ENCODE measurements at places on chromosomes 4 and X.

GRCh38 chrX:56564921-56565840, 1.8 kb downstream of the UBQLN2 start:
- no peak for DNase-seq

- peak; percentile 55 for DNase-seq
These were observed 325.5 kb downstream of the BCOR start for GRCh38 chrX:39772057-39772832.

DNA sequence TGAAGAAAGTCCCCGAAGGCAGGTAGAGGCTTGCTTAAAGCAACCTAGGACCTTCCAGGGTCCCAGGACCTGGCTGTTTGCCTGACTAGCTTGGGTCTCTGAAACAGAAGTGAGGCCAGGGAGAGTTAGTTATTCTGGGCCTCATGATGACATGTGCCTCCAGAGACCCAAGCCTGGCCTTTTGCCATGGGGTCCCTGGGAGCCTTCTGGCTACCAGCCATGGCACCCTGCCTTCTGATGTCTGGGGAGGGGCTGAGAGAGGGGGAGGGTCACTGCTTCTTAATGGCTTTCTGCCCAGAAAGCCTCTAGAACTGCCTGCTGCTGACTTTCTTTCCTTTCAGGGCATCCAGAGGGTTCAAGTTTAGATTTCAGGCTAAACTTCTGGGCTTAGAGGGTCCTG, 1.0 kb upstream of the STARD8 start:
- no peak for DNase-seq

DNA sequence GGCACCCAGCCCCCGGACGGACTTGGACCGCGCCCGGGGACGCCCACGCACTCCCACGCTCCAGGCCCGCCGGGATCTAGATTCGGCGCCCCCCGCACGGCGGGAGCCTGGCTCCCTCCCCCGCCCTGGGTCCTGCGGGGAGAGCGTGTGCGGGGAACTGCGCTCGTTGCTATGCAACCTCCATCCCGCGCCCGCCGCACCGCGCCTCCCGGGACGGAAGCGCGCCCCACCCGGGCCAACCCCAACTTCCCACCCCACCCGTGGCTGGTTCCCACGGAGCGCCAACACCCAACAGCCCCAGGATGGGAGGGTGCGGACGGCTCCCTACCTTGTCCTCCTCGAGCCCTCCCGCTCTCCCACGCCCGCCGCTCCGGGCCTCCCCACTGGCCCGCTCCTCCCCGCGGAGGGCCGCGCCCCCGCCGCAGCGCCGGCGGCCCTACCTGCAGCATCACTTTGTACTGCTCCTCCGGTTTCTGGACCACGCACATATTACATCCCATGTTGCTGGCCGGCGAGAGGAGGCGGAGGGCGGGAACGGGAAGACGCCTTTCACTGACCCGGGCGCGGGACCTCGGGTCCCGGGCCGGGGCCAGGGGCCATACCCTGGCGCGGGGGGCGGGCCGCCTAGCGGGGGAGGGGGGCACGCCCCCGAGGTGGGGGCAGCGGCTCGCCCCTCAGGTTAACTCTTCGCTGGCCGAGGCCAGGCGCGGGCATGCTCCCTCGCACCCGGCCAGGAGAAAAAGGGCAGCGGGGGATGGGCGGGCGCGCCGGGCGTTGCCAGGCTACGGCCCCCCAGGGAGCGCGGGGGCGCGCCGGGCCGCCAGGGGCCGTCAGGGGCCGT, at the start of gene PDZD4:
Gene PDZD4 (minus strand): TSS at position 746 of the 841 bp plus-strand sequence. CDS start 246 bp downstream, at position 500.
- no peak for DNase-seq

GRCh38 chrX:42886519-42886918, 108.6 kb upstream of the PPP1R2C start:
- DNase-seq: no peak

- DNase-seq: peak; percentile 38
These were observed 3.4 kb downstream of the ATP1B4 start for GRCh38 chrX:120365320-120365719.

DNA sequence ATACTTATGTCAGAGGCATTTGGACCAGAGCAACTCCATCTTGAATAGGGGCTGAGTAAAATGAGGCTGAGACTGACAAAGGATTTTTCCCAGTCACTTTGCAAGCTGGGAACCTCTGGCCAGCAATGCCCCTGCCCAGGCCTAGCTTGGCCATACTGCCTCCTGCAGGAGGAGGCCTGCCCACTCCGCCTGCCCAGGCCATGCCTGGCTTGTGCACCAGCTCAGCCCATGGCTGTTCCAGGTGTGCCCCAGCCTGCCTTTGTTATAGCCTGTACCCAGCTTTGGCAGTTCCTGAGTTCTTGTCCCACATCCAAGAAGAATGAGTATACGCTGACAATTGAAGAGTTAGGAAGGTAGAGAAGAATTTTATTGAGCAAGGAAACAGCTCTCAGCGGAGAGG, 176.1 kb downstream of the AASDH start:
- no peak for DNase-seq

DNA sequence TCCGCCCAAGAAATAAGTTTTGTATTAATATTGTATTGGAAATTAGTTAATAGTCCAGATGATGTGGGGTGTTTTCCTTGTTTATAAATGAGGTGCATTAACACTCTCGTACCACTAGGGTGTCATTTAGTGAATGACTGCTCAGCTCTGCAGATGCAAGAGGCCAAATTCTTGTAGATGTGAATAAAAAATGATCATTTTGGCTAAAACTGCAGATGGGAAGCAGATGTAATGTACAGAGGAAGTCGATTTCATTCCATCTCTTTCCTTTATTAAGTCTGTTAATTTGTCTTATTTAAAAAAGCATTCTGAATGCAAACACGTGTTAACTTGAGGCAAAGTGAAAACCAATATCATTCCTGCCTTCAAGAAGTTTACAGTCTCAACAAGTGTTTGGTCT, 108.1 kb downstream of the DHX15 start:
- DNase-seq: no peak

DNA sequence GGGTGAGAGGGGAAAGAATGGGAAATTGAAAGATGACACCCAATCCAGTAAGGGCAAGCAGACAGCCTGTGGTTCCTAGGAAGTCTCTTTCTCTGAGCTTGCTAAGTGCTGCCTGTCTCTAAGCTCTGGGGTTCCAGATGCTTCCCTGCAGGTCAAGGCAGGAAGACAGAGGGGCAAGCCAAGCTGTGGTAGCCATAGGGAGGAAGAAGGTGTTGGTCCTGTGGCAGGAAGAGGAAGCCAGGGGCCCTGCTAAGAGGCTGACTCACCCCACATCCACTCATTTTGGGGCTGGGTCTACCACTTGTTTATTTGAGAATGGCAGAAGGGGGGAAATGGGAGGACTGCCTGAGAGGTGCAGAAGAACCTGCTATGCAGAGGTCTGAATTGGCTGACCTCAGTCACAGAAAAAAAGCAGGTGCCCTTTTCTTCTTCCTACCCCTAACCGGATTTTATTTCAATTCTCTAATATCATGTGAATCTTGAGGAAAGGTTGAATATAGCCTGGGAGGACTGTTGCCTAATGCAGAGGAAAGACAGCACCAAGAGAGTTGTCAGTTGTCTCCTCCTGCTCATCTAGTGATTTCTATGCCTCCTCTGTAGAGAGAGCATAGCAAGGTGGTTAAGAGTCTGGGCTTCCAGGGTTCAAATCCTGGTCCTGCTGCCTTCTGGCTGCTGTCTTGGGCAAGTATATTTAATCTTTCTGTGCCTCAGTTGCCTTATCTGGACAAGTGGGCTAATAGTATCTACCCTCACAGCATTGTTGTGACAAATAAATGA, 27.4 kb downstream of the HOPX start:
- no peak for DNase-seq

DNA sequence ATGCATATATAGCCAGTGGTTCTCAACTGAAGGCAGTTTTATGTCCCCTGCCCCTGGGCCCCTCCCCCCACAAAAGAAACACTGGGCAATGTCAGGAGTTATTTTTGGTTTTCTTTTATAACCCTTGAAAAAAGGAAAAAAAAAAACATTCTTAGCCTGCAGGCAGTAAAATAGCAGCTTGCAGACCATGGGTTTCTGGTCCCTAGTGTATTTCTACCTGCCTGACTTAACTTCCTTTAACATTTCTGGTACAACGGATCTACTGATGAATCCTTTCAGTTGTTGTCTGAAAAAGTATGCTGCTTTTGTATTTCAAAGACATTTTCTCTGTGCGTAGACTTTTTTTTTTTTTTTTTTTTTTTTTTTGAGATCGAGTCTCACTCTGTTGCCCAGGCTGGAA, 11.1 kb upstream of the FAM200B start:
- DNase-seq: no peak

GRCh38 chr4:91838181-91838861, 465.4 kb upstream of the GRID2 start:
- no peak for DNase-seq

- DNase-seq: no peak
These were observed 200.1 kb upstream of the PPARGC1A start for GRCh38 chr4:24089851-24090534.

DNA sequence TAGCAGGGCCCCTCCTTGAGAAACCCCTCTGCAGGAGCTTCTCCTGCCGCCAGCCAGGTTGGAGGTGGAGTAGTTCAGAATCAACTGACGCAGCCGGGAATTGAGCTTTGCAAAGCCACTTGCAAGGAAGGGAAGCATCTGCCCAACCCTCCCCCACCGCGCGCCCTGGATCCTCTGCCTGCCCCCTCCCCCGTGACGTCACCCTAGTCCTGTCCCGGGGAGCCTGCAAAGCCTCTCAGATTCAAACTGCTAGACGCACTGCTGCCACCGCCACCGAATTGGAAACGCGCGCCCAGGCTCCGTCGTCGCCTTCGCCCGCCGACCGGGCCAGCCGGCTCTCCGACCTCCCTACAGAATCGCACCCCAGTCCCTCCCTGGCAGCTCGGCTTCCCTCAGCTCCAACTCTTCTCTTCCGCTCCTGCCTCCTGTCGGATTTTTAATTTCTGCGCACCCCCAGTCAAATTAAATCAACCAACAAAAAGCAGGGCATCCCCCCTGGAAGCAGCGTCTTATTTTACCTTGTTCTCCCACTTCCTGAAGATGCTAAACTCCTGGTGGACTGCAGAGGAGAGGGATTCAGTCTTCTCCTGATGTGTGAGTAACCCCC, 3.8 kb downstream of the SLITRK2 start:
- DNase-seq: no peak

DNA sequence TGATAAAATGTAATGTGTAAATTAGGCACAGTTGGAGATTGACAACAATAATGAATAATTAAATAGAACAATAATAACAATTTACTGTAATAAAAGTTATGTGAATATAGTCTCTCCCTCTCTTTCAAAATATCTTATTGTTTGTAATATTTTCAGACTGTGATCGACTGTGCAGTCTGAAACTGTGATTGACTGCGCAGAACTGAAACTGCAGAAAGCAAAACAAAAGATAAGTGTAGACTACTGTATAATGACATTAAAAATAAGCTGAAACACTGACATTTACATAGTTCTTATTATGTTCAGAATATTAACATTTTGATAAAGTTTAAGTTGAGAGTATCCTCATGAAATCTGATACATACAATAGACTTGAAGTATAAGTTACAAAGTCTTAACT, 371.0 kb downstream of the CCSER1 start:
- no peak for DNase-seq

DNA sequence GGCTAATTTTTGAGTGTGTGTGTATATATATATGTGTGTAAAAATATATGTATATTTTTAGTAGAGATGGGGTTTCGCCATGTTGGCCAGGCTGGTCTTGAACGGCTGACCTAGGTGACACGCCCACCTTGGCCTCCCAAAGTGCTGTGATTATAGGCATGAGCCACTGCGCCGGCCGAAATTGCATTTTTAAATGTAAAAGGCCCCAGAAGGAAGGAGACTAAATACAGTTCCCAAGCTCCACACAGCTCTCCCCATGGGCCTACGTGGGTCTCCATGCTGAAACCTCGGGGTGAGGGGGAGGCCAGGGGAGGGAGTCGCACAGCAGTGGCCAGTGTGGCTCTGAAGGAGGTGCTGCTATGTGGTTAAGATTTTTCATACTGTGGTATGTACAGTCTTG, 12.8 kb upstream of the CDKN2AIP start:
- no peak for DNase-seq

GRCh38 chrX:119107206-119107605, 20.4 kb downstream of the KIAA1210 start:
- DNase-seq: no peak

DNA sequence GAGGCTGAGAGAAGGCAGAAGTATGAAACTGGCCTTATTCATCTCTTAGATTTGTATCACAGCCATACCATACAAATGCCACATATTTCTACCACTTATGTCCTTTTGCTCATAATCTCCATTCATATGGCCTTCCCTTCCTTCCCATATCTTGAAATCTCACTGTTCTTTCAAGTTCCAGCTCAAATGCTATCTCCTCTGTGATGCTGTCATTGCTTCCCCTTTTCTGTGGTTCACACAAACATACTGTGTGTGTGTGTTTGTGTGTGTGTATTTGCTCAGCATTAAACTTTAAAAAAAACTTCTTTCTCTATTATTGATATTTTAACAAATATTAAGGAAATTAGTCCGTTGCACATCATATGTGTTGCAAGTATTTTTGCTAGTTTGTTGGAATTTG, 26.7 kb downstream of the PHKA1 start:
- DNase-seq: no peak

- no peak for DNase-seq
These were observed 42.0 kb upstream of the RBMXL3 start for GRCh38 chrX:115147220-115147619.

DNA sequence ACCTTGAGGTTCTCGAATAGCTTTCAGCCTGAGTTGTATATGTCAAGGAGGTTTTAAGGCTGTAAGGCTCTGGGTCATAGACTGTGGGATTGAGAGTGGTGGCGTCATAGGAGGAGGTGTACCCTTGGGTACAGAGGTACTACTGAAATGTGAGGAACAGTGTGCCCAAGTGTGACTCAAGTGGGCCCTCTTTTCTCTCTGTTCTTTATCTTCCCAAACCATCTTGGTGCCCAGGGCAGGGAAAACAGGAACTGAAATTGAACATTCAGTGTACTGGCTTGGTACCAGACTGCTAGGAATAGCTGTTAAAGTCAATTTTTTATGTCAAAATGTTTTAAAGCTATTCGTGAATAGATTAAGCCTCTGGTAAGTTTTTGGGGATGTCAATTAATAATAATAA, 136.2 kb upstream of the RPS6KA3 start:
- no peak for DNase-seq

Data from activated T-cell treated with anti-CD3 and anti-CD28 coated beads, Interleukin-2, amount 50 U/mL, for 4 hours (primary cell).